ENCODE measurements at places on chromosomes 13 and 19.

DNA sequence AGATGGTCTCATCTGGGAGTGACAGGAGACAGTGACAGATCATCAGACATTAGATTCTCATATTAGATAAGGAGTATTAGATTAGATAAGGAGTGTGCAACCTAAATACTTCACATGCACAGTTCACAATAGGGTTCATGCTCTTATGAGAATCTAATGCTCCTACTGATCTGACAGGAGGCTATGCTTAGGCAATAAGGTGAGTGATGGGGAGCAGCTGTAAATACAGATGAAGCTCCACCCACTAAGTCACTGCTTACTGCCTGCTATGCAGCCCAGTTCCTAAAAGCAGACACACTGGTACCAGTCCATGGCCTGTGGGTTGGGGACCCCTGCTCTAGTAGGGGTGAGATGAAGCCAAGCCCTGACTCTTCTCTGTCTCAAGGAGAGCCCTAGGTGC lies 10.0 kb upstream of the IGFL3 start:
- no peak for DNase-seq

GRCh38 chr19:5628919-5629481 lies 6.1 kb downstream of the SAFB start:
- DNase-seq, result no peak

DNA sequence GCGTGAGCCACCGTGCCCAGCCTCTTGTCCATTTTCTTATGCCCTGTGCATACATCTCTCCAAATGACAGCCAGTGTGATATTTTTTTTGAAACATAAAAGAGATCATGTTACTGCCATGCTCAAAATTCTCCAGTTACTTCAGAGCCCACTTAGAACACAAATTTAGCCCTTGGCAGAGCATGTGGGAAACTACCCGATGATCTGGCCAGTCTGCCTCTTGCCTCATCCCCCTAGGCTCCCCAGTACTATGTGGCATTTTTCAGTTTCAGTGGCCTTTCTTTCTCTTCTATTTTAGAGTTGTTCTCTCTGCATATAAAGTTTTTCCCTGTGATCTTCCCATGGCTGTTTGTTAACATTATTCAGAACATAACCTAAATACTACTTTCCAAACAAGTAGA lies 323.0 kb downstream of the GPC5 start:
- DNase-seq, result no peak

- DNase-seq, result no peak
These were observed 1375.7 kb downstream of the PCDH9 start for GRCh38 chr13:65854431-65854830.

DNA sequence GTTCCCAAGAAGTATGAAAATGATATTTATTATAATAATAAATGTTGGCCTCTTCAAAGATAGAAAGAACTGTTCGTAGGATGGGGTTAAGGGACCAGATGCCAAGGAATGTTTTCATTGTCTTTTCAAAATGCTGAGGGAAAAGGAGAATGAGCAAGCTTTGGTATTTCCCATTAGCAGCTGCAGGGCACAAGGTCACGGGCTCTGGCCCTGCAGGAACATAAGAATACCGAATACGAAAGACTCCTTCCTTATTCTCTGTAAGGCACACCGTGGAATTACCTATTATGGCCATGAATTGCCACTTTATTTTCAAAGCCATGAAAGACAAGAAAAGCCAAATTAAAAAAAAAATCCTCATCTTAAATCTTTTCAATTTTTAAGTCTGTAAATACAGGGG lies 49.6 kb upstream of the OLFM4 start:
- no peak for DNase-seq

- DNase-seq, result no peak
These were observed 3.7 kb downstream of the PLEKHF1 start for GRCh38 chr19:29668746-29669609.

GRCh38 chr19:8988204-8988603 lies 22.0 kb downstream of the MUC16 start:
- DNase-seq, result peak; percentile 6
